Activated gamma-delta T cell treated with anti-CD3 and anti-CD28 coated beads, Interleukin-2, amount 50 U/mL, for 16 hours (primary cell): ENCODE measurements at places on chromosomes 11 and 22.

GRCh38 chr22:24424001-24424900 is 3.1 kb upstream of the ADORA2A start:
- DNase-seq = no peak

DNA sequence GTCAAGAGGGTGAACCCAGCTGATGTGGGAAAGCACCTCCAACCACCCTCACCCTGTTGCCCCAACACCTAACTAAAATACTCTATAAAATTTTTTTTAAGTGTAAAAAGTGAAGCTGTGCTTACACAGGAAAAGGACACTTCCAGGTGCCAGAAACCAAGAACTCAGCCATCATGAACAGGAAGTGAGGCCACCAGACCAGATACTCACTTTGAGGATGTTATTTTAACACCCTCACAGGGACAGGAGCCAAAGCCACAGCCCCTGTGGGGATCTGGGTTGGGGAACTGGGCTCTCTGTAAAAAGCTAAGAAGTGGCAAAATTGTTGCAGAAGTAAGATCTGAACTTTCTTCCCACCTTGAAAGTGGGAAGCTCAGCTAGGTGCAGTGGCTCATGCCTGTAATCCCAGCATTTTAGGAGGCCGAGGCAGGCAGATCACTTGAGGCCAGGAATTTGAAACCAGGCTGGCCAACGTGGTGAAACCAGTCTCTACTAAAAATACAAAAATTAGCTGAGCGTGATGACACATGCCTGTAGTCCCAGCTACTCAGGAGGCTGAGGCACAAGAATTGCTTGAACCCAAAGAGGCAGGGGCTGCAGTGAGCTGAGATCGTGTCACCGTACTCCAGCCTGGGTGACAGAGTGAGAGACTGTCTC is 3.8 kb downstream of the RSPH14 start:
- peak; percentile 45 for DNase-seq

DNA sequence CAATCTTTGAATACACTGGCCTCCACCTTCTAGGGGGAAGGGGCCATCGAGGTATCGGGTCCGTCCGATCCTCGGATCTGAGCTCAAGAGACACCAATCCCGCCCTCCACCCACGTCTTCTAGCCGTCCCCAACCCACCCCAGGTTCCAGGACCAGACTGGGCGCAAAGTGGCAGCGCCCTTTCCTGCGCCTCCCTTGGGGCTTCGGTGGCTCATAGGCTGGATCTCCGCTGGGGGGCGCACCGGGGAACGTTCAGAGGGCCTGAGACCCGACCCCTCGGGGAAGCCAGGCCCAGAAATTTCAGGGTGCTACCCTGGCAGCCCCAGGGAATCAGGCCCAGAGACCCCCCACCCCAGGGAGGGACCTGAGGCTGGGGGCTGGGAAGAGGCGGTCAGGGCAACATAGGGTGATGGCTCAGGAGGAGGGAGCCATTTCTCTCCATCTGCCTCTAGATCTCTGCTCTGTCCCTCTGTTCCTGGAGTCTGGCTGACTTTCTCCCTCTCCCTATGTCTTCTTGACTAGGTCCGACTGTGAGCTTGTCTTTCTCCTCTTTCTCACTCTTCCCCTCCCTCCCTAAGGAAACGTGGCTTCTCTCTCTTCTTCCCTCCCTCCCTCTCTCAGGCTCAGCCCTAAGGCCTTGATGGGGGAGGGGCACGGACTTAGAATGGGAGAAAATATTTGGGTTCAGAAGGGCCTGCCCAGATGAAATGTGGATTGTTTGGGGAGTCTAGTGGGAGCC is 1.1 kb downstream of the CREB3L1 start:
- no peak for DNase-seq

GRCh38 chr11:77047007-77047927 is 13.1 kb downstream of the B3GNT6 start:
- DNase-seq = peak; percentile 76

- no peak for DNase-seq
Measured at GRCh38 chr22:39087881-39088684, 9.0 kb upstream of the APOBEC3H start.

- no peak for DNase-seq
Measured at GRCh38 chr22:48574776-48575617, 1252.7 kb downstream of the BRD1 start.

DNA sequence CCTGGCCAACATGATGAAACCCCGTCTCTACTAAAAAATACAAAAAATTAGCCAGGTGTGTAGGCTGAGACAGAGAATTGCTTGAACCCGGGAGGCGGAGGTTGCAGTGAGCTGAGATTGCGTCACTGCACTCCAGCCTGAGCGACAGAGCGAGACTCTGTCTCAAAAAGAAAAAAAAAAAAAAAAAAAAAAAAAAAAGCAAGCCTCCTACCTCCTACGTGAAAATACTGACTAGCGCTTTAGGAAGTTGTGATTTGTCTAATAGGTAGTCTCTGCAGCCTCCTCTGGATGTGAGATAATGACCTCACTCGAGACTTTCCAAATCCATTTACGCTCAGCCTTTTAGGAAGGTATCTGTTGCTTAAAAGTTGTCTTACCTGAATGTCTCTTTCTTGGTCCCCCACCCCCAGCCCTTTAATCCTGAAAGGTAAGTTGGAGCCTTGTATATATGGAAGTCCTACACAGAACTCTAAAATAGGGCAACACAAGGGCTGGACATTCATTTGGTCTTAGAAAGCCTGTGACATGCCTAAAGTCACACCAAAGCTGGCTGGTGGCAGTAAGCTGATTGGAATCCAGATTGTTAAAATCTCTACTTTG is 5.5 kb downstream of the SEPTIN3 start:
- no peak for DNase-seq

DNA sequence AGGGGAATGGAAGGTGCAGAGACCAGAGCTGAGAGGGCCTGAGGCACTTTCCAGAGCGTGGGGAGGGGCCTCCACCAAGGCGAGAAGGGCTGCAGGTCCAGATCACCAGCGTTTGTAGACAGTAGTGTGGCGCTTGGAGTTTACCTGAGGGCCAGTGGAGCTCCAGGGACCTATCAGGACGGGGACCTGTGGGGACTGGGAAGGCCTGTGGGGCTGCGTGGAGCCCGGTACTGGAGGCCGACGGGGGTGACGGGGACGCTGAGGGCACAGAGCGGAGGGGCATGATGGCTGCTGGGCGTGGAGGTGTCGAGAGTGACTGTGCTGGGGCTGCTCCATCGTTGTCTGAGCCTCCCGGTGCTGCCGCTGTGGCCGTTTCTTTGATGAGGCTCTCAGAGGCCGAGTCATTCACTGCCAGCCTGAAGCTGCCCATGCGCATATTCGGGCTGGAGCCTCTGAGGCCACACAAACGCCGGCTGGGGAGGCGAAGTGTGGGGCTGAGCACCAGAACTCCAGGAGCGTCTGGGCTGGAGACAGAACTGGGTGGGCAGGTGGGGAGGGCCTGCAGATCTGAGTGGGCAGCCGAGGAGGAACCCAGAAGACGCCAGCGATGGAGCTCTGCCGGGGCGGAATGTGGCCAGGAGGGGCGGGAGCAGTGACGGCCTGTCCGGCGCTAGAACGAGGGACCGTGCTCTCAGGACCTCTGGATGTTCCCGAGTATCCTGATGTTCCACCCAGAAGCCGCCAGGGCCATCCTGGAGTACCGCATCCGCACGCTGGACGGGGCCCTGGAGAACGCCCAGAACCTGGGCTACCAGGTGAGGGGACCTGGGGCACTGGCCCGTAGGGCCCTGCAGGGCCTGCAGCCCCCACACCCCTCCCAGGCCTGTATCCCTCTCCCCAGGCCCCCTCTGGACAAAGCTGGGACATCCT is 2.6 kb downstream of the PGGHG start:
- no peak for DNase-seq

DNA sequence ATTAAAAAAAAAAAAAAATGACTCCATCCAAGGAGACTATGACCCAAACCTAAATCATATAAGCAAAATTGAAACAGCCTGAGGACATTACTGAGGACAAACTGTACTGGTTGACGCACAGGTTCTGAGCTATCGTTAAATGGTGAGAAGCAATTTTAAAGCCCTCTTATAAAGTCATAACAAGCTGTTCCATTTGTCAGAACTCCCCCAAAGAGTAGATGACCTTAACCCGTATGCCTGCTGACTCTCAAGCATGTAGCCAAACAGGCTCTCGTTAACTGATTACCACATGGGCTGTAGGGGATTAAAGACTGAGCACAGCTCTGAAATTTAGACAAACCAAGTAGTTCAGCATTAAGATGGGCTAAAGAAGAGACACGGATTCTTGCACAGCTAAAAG is 2.2 kb downstream of the CRYAB start:
- DNase-seq = no peak

DNA sequence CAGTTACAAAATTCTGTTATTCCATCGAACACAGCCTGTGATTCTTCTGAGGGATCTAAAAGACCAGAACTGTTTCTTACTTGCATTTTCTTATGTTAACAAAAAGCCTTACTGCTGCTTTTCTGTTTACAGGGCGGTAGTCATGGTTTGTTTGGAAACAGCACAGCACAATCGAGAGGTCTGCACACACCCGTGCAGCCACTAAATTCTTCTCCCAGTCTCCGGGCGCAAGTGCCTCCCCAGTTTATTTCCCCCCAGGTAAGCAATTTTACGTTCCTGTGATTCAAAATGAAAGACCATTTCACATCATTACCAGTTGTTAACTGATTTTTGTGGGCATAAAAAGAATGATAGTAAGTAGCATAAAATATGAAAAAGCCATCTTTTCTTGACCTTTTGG is 60.8 kb upstream of the ADSL start:
- DNase-seq = no peak

DNA sequence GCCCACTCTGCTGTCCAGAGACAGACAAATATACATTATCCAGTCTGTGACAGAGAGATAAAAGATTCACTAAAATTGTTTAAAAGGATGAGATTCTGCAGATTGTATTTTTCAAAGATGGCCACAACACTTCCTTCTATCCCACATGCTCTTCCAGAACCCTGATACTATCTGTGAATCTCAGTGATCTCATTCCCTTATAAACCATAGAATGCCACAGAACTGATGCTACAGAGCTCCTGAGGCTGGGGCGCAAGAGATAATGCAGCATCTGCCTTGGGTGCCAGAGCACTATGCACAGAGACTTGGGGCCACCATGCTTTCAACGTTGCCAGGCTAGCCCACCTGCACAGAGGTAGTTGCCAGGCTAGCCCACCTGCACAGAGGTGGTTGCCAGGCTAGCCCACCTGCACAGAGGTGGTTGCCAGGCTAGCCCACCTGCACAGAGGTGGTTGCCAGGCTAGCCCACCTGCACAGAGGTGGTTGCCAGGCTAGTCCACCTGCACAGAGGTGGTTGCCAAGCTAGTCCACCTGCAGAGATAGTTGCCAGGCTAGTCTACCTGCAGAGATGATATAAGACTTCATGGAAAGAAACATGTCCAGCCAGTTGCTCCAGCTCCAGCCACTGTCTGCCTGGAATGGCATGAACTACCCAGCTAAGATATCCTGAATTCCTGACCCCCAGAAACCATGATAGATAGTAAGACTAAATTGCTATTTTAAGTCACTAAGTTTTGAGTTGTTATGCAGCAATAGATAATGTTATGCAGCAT is 17.6 kb upstream of the SEPTIN5 start:
- DNase-seq = no peak

GRCh38 chr11:47850337-47850736 is 2.2 kb upstream of the NUP160 start:
- no peak for DNase-seq

GRCh38 chr11:97732011-97732632 is 1288.6 kb upstream of the CNTN5 start:
- no peak for DNase-seq

DNA sequence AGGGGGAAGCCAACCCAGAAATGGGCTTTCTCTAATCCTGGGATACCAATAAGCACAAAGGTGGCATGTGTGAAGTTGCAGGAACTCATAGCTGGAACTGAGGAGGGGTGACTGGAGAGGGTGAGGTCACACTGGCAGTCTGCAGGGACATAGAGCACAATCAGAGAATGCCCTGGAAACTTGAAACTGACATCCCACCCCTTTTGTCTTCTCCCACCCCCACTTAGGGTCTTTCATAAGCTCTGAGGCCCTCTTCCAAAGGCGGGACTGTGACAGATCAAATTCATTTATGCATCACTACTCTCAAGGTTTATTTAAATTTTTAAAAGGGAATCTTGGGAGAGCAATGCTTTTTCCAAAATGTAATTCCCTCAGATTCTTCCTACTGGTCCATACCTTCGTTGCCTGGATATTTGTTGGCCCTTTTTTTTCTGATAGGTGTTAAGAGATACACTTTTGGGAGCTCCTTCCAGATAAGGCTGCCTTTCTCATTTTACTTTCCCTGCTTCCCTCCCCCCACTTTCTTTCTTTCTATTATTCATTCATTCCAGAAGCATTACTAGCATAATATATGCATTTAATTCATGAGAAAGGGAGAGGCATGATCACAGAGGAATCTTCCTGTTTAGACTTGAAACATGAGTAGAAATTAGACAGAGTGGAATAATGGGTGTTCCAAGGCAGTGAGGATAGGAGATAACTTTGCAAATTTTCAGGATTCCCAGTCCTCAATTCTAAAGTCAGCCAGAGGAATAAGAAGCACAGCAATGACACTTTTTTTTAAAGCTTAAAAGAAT is 14.8 kb downstream of the OR51E2 start:
- no peak for DNase-seq

DNA sequence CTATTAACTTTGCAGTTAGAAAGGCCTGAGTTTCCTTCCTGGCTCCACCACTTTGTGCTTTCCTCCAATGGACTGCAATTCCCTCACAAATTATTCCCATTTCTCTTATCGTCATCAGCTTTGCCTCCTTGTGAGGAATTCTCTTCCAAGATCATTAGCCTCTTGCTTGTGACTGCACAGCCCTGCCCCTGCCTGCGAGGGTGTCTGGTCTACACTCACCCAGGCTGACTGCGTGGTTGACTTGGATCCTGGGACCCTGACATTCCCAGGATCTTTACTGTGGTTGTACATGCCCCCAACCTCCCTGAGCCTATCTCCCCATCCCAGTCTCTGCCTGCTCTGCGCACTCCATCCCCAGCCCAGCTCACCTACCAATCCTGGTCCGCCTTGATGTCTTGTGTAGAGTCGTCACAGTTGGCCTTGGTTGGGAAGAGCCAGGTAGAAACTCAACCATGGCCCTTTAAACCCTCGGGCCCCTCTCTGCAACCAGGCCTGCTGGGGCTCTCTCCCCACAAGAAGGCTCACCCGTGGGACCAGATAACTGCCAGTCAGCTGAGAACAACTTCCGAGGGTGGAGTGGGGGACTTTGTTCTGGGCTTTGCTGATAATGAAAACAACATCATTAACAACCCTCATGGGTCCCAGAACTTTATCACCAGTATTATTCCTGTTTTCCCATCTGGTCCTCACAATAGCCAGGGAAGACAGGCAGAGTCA is at the start of gene OR2AT4:
TSS of gene OR2AT4 (minus strand) at position 421 of the 717 bp plus-strand sequence.
- DNase-seq = no peak

- no peak for DNase-seq
Measured at GRCh38 chr22:47002692-47003091, 240.2 kb downstream of the TBC1D22A start.

GRCh38 chr22:24834845-24835570 is 29.0 kb downstream of the SGSM1 start:
- DNase-seq = no peak

GRCh38 chr11:94107363-94107762 is 21.3 kb upstream of the PANX1 start:
- DNase-seq = no peak

GRCh38 chr22:27137871-27138337 is 480.5 kb downstream of the MIAT start:
- no peak for DNase-seq
